OCI-M1 (cell line): ENCODE measurements at places on chromosomes 6 and 20.

DNA sequence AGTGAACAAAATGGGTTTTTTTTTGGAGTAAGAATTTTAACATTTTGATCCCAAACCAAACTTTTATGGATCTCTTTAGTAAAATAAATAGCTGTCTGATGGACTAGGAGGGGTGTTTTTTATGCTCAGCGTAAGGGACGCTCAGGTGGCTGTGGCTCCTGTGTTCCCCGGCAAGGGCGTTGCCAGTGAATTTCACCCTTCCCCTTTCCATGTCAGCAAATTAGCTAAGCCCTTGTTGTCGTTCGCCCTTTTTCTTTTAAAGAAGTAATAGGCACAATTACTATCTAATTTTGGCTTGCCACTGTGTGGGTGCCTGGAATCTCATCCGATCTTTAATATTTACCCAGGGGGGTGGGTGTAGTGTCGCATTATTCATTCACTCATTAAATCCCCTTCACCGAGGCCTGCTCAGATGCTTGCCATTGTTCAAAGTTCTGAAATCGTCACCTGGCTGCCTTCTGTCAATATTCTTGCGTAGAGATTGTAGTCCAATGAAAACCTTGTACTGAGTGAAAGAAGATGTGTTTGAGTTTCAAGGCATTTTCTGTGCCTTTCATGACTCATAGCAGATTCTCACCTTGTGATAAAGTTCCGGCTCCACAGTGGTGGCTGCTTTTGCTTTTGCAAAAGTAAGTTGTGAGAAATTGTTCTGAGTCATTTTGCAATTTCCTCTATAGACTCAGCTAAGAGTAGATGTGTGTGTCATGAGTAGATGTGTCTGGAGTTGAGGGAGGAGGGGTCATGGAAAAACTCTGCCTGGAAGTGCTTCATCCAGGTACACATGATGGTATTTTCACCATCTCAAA lies 40.0 kb upstream of the CLDN20 start:
- DNase-seq, result no peak

GRCh38 chr6:91352321-91352720 lies 765.4 kb upstream of the MAP3K7 start:
- DNase-seq, result no peak

- DNase-seq, result peak; percentile 76
Measured at GRCh38 chr6:37429352-37429750, 3.7 kb upstream of the CMTR1 start.

DNA sequence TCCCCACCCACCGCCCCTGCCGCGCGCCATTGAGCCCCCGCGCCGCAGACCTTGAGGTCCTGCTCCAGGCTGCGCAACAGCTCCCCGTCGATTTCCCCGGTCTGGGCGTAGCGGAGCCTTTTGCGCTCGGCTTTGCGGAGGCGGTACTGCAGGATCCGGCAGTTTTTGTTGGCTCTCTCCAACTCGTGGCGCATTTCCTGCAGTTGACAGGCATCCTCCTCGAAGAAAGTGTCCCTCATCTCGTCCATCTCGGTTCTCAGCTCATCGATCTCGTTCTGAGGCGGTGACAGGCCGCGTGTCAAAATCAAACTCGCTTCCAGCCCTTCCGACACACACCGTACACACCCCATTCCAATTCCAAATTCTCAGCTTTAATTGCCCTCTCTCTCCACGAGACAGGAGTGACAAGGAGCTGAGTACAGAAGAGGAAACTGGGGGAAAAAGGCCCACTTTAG lies 4.3 kb downstream of the MTCL3 start:
- no peak for DNase-seq

- no peak for DNase-seq
Measured at GRCh38 chr6:21061892-21062291, 527.6 kb downstream of the CDKAL1 start.

- DNase-seq, result no peak
Measured at GRCh38 chr20:1310506-1311190, 18.3 kb downstream of the SDCBP2 start.

- DNase-seq, result no peak
Measured at GRCh38 chr6:151160929-151161757, 78.6 kb upstream of the AKAP12 start.

DNA sequence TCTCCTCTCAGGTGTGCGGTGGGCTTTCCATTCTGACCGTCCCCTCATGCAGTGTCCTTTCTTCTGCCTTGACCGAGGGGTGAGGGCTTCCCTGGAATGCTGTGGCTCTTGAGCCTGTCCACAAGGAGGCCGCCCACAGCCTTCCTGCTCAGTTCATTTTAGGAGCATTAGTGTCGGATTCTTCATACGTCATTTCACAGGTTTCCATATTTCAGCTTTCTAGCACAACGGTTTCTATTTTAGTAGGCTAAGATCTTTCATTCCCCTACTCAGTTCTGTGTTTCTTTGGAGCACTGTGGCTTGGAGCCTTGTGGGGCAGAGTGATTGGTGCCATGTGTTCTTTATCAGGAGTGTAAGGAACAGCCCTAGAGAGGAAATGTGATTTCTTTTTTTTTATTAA lies 5.5 kb downstream of the PPP1R3G start:
- no peak for DNase-seq

- DNase-seq, result no peak
Measured at GRCh38 chr6:98848539-98849242, 14.3 kb downstream of the POU3F2 start.

DNA sequence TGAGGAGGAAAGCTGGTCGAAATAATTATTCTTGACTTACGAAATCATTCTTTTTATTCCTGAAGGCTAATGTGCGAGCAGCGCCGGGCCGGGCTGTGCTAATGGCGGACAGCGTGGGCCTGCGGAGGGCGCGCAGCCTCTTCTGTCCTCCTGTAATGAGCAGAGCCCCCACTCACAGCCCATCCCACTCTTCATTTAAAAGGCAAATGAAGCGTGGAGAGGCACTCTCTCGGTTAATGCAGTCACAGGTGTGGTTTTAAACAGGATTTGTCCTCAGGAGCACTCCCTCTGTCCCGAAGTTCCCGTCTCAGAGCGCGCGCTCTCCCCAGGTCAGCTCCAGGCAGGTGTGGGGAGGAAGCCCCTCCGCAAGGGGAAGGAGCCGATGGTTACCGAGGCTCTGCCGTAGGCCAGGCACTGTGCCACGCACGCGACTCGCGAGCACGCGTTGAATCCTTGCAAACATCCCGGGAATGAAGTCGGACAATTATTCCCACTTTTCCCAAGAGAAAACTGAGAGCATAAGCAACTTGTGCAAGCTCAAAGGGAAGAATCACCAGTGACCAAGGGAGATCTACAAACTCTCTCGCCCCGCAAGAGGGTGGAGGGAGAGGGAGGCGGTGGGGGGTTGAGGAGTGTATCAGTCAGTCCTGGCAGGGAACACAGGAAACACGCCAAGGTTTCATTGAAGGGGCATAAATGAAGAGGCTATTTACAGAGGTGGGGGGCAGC lies 35.5 kb upstream of the ZFAND3 start:
- no peak for DNase-seq

- DNase-seq, result no peak
Measured at GRCh38 chr20:48456366-48457192, 371.2 kb downstream of the PREX1 start.

- DNase-seq, result peak; percentile 12
Measured at GRCh38 chr20:57582432-57583288, 21.8 kb downstream of the PCK1 start.

GRCh38 chr6:117270843-117271507 lies 5.6 kb downstream of the VGLL2 start:
- no peak for DNase-seq

GRCh38 chr20:44411020-44411756 lies 55.7 kb downstream of the HNF4A start:
- DNase-seq, result no peak

DNA sequence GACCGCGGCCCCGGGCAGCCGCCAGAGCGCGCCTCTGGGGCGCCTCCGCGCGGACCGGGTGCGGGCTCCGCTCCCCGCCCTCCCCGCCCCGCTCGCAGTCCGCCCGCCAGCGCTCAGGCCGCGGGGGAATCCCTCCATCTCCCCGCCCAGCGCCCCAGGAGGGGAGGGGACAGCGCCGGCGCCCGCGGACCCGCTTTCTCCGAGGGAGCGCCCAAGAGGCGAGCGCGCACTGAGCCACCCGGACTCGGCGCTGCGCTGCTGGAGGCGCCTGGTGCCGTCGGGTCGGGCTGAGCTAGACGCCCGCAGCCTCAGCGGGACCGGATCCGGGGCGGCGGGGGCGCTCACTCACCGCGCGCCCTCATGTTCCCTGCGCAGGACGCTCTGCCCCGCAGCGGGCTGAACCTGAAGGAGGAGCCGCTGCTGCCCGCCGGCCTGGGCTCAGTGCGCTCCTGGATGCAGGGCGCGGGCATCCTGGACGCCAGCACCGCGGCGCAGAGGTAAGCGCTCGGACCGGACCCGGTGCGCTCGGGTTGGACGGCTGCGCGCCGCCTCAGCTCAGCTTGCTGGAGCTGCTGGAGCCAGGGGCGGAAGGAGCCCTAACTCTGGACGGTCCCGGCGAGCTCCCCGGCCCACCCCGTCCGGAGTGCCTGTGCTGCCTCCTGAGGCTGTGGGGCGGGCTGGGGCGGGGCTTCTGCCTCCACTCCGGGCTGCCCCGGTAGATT lies 867 bp downstream of the EBF4 start:
- no peak for DNase-seq

DNA sequence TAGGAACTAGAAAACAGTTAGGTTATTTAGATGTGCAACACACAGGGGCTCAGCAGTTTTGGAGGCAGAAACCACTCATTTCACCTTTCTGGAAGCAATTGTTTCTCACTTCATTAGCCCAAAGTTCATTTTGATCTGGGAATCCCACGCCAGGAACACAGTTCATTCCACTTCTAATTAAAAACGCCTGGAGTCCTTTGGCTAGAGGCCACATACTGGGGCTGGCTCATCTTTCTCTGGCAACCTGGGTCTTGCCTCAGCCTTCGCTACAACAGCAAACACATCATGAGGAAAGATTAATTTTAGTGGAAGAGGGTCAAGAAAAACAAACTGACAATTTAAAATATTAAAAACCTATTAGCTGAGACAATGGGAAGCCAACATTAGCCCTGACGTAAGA lies 69.7 kb downstream of the RFPL4B start:
- DNase-seq, result no peak
